ENCODE measurements at places on chromosomes 3 and 15.

DNA sequence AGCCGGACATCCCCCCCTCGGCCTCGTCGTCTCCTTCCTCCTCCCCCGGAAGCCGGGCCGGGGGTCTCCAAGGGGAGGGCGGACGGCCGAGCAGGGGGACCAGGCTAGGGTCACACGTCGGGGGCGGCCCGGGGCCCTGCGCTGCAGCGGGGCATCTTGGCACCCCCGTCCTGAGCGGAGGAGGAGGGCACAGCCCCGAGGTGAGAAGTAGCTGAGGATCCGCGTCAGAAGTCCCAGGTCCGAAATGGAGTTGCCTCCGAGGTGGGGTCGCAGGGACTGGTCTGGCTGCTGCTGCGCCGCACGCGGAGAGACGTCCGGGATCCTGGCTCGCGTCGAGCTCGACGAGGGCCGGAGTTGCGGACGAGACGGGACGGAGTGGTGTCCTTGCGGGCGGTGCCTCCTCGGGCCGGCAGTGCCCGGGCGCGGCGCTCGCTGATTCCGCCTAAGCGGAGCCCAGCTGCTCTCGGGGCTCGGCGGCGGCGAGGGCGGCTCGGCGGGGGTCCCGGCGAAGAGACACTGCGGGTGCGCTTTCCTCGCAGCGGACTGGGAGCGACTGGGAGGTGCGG, at the start of gene ADCY5:
Gene ADCY5, minus strand, starts transcription at position 555 of the 566 bp plus-strand sequence. Its CDS starts 545 bp downstream, at position 10.
- DNase-seq = no peak

- no peak for DNase-seq
Measured at GRCh38 chr3:158093526-158093925, 12.7 kb downstream of the SHOX2 start.

DNA sequence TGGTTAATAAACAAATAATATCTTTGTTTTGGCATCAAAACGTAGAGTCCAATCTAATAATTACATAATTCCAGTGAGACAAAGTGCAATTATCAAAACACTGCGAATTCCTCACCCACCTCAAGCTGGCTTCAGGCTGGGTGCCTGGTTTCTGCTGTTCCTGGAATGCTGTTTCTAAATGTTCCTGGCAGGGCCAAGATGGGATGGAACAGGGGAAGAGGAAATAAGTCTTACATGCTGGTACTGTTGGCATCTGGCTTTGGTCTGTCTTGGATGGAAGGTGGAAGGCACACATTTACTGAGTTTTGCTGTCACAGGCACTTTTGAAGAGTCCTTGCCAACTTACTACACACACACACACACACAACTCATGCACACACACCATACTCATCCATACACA, 101.9 kb upstream of the SLCO3A1 start:
- DNase-seq = no peak

DNA sequence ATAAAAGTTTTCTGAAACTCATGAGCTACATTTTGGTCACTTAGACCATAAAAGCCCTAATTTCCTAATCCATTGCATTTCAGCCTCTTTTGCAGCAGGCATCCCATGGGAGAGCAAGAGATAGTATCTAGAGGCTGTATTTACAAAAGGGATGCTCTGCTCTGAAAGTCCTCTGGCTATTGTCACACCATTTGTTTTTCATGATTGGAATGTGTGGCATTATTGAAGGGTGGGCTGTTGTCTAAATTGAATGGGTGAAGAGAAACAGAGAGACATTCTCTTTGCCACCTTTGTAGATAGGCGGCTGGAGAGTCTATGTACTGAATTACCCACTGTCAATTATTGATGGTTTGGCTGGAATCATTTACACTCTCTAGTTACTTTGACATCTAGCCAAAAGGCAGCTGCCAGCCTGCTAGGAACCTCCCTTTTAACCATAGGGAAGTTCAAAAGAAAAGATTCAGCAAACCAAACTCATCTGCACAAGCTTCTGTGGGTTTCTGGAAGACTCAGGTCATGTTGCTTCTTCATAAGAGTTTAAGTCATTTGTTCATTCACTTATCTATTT, 89.8 kb upstream of the RARB start:
- DNase-seq = no peak

DNA sequence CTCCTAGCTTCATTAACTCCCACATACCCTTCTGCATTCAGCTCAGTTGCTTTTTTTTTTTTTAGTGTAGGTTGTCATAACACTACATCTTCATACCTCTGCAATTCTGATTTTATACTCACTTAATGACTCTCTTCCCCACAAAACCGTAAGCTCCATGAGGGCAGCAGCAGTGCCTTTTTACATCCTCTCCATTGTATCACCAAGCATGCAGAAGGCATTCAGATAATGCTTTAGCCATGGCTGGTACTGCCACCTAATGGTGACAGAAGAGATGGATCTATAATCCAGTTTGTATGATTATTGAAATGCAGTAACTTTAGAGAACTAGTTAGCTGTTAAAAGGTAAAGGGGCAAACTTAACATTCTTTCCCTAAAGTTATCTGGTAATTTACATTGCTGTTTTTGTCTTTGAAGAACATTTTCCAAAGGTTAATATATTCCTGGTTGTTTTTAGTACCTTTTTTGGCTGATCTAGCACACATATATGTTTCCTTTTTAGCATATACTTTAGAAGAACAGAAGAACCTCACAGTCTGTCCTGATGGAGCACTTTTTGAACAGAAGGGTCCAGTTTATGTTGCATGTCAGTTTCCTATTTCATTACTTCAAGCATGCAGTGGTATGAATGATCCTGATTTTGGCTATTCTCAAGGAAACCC, 36.8 kb downstream of the ATP1B3 start:
- peak; percentile 47 for DNase-seq

- no peak for DNase-seq
Measured at GRCh38 chr3:66639809-66640356, 139.1 kb upstream of the LRIG1 start.

GRCh38 chr15:49137861-49138260, 17.5 kb downstream of the COPS2 start:
- DNase-seq = no peak

GRCh38 chr3:70433091-70433490, 120.7 kb upstream of the MDFIC2 start:
- no peak for DNase-seq

DNA sequence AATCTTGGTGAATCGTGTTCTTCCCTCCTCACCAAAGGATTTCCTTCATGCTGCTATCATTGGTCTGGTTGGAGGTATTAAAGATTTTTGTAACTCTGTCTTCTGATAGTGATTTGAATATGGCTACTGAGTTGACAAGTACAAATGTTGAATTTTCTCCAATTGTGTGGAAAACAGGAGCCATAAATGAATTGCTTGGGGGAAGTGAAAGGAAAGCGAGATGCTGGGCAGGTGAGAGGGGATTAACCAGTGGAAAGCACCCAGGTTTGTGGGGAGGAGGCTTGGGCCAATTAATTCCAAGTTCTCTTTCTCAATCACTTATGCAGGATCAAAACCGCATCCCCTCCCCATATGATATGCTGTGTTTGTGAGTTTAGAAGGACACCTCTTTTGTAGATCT, 372.5 kb downstream of the IL20RB start:
- DNase-seq = no peak

GRCh38 chr15:61659566-61660190, 400.6 kb downstream of the VPS13C start:
- no peak for DNase-seq

GRCh38 chr3:113557374-113557773, 25.0 kb downstream of the SIDT1 start:
- DNase-seq = no peak

GRCh38 chr3:112770032-112770626, 76.5 kb downstream of the CD200R1L start:
- DNase-seq = peak; percentile 56

DNA sequence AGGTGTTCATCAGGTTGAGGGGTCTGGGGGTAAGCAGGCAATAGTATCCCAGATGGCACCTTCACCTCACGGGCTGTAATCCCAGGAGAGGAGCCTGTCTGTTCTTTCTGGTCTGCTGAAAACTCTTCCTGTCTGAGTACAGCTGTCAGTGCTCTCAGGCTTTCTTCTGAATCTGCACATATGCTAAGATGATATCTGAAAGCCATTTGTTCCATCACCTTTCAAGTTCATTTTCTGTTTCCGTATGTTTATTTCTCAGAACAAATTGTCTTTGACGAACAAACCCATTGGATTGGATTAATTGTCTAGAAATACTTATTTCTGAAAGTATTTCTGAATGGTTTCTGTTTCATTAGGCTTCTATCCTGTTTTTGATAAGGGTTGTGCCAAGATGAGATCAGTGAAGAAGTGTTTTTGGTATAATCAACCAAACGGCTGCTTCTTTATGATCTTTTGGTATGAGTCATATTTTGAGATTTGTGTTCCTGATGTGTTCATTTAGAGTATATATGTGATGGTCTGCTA, 13.3 kb downstream of the ZNF592 start:
- DNase-seq = no peak
